ENCODE measurements at places on chromosomes 16 and 17.

DNA sequence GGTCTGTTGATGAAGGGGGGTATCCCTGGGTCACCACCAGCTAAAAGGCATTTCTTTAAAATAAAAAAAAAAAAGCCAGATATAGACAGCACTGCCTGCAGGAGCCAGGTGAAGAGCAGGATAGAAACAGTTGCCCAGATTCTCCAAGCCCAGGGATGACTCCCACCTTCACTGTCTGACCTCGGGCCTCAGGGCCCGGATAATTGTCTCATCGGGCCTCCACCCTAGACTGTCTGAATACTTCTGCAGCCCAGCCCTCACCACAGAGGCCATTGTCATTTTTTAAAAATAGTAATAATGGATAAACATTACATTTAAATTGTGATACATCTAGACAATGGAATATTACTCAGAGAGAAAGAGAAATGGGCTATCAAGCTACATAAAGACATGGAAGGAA lies 92.8 kb upstream of the TNRC6C start:
- DNase-seq: no peak

DNA sequence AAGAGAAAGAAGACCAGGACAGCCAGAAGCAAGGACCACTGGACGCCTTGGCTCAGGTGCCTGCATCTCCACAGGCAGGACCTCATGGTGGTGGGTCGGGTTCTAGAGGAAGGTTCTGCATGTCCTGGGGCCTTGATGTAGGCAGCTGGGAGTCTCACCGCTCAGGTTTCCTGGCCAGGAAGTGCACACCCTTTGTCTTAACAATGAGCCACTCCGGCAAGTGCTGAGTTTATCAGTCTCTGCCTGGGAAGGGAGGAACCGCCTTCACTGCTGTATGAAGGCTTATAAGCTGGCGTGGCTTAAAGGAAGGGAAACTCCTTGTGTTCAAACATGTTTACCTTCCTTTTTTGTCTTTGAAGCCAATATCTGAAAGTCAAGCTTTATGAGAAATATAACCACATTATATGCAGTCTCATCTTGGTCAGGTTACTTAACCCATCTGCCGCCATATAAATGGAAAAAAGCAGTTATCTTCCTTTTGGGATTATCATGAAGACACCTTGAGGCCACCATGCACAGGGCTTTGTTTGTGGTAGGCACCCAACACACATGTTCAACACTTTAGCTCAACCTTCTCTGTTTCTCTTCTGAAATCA lies at the start of gene ST6GALNAC1:
Gene ST6GALNAC1, minus strand, starts transcription at position 205 of the 596 bp plus-strand sequence. Its CDS starts 119 bp downstream, at position 86.
- DNase-seq: no peak

- peak; percentile 5 for DNase-seq
These were observed 460.6 kb downstream of the KCNJ2 start for GRCh38 chr17:70629902-70630301.

- peak; percentile 90 for DNase-seq
These were observed 7.3 kb upstream of the TSPOAP1 start for GRCh38 chr17:58335779-58336455.

GRCh38 chr17:56831369-56832095 lies 2.2 kb downstream of the C17orf67 start:
- no peak for DNase-seq

DNA sequence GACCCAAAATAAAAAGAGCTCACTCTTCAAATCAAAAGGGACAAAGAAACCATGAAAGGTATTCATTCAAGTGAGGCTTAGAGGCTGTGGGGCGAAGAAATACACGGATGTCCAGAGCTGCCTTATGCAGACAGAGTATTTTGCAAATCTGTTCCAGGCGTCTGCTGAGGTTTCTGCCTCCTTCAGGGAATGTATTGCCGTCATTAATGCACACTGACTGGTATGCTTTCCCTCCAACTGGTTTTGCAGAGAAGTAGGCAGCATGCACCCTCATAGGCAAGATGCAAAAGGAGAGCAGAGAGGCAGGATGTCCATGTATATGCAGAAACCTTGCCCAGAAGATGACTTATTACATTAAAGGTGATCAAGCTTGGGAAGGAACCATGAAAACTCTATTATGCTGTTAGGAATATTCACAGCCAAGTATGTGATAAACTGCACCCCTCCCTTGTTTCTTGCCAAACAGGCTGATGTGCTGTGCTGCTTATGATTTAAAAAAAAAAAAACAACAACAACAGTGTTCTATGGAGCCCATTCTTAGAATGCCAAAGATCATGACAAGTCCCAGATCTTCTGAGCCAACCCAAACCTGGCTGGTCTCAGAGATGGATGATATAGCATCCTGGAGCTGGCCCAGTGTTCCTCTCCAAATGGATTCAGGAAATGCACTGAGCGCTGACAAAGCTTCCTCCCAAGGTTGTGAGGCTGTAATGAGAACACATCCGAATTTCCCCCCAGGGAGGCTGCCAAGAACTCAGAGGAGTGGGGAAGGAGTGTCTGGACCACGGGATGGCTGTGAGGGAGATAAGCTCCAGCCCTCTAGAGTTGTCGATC lies 77.6 kb upstream of the HLF start:
- no peak for DNase-seq

DNA sequence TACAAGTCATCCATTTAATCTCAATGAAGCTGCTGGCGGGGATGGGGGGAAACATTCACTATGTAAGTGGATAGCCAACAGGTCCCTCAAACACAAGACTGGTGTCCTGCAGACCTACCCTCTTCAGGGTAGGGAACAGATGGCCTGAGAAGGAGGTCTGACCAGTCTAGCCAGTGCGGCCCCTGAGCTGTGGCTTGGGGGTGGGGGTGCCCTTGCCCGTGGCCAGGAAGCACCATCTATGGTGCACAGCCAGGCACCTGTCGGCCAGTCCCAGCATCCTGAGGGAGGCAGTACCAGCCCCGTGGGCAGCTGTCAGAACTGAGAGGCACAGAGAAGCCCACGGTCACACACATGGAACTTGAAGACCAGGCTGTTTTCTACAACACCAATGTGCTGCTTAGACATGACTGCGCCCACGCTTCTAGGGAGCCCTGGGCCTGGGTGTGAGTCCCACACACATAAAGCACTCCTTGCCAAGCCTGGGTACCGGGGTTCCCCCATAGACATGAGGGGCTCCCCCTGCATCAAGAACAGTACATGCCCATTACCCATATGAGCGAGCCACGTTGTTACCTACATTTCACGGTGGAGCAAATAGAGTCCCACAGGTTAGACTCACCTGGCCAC lies 40.9 kb downstream of the RMI2 start:
- no peak for DNase-seq

DNA sequence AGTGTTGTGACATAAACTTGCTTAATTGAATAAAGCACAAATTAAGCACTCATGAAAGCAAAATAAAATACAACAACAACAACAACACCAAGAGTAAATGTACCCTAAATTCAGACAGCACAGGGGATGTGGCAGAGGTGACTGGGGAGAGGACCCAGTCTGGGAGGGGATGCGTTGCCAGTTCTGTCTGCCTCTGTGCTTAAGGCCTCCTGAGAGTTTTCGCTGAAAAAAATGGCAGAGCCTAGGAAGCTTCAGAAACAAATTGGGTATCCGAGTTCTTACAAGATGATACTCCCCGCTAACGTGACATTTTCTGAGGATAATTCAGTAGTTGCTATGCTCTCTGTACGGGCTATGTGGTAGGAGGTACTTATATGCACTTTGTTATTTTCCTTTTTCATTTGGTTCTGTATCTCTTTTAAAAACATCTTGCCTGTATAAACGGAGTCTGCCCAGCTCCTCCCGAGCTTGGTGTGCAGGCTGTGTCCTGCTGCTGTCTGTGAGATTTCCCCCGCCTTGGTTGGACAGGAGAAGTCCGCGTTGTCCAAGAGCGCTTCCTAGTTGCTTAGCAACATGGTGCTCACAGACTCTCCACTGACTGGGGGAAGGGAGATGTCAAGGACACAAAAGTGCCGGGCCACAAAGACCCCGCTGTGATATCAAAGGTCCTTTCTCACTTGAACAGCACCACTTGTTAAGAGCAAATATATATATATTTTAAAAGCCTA lies 134.2 kb upstream of the CPHXL start:
- DNase-seq: no peak

DNA sequence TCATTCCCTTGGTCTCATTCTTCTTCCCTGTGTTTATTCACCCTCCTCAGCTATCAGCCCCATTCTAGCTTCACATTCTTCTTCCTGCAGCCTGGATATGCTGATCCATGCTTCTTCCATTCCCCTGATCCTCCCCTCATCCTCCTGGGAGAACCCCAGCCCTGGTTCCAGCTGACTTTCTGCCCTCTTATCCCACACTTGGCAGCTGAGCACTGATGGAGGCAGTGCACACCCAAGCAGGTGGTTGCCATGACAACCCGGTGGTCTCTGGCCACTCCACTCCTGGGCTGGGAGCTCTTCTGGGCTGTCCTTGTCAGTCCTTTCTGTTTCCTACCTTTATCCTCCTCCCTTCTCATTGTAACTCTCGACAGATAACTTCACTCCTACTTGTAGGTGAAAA lies 16.7 kb upstream of the TUBG2 start:
- DNase-seq: no peak

- DNase-seq: no peak
These were observed 28.7 kb downstream of the TMEM186 start for GRCh38 chr16:8768692-8769091.

DNA sequence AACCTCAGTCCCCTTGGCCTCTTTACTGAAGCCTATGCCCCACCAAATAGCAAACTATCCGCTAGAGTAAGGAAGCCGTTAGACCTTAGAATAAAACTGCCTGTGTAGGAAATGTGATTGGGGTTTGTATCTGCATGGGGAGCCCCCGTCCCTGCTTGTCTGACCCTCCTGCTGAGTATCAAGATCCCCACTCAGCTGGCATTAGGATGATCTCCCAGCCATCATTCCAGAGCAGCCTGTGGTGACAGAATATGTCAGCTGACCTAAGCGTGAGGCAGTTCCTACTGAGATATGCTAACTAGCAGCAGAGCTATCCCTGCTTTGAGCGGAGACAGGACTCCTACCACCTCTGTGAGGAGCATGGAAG lies 645 bp upstream of the GFOD2 start:
- peak; percentile 55 for DNase-seq

GRCh38 chr16:85517154-85517553 lies 96.0 kb upstream of the GSE1 start:
- DNase-seq: no peak

DNA sequence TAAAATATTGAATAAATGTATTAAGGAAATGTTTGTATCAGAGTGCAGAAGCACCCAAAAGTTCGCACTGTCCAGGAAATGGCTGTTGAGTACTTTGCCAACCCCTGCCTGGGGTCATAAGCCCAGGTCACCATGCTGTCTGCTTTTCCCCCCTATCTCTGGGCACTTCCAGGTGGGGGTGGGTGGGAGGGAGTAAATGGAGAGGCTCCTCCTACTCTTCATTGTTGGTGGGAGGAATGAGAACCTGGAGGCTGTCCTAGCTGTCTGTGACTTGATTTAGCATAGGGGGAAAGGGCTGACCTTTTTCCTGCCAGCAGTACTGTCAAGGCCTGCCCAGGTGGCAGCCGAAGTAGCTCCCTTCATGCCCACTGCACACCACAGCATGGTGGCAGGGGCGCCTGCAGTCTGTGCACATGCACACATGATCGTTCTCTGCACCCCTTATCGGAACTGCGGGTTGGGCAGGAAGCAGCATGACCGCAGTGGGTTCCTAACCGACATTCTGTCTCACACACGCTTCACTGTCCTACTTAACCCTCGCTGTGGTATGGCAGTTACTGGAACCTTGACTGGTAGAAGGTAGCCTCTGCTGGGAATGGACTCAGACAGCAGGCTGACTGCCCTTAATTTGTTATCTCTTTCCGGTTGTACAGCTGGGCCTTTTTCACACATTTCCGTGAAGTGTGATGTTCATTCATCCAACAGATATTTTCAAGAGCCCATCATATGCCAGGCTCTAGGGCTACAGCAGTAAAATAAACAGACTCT lies 41.5 kb downstream of the LDHD start:
- peak; percentile 97 for DNase-seq

GRCh38 chr17:70238646-70239045 lies 69.3 kb downstream of the KCNJ2 start:
- no peak for DNase-seq

DNA sequence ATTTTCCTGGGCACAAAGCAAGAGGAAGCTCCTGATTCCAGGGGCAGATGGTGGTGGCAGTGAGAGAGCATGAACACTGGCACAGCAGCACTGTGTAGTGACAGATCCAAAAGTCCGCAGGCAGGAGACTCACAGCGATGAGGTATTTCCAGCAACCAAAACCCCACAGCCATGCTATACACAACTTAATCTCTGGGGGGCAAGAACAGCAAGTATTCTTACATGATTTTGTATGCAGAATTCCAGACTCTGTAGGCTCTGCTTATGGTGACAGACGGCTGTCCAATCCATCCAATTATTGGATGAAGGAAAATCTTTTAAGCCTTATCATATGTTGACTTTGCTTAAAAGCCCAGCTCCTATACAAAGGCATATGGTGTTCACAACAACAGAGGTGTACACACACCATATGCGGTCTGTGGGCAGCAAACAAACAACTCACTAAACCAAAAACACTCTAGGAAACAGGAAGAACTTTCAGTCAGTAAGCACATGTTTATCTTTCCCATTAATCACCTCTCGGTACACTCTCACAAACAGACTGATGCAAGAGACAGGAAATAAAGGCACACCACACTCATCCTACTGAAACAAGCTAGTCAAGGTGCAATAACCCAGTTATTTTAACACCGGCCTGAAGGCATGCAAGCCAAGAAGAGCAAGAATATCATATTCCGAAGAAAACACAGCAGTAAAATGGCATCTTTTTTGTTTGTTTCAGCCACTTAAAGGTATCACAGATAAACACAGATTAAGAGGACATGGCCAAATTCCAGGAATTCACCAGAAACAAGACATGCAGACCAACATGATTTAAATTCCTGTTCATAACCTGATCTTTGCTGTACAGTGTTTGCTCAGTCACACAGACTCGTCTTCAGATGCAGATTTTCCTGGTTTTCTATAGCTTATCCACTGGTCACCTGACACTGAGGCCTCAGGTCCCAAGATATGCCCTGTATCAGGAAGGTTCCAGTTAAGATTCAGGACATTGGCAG lies 47.8 kb downstream of the ERN1 start:
- DNase-seq: no peak

DNA sequence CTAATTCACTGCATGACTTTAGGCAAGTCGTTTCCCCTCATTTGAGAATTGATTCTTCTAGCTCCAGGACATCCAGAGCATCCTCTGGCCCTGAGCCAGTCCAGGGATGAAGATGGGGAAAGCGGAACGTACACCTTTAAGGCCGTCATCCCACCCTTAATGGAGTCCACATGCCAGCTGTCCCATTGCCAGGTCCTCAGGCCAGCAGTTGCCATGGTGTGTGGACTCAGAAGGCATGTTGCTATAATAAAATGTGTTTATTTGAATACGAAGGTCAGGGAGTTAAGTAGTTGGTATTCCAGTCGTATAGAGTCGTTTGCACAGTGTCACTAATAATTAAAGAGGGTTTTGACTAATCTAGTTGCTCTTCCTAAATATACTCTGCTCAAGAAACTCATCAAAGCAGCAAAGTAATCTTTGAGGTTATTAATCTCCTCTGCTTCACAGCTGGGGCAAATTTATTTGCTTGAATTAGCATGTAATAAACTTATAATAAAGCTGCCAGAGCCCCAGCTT lies 30.4 kb downstream of the CCDC182 start:
- no peak for DNase-seq

DNA sequence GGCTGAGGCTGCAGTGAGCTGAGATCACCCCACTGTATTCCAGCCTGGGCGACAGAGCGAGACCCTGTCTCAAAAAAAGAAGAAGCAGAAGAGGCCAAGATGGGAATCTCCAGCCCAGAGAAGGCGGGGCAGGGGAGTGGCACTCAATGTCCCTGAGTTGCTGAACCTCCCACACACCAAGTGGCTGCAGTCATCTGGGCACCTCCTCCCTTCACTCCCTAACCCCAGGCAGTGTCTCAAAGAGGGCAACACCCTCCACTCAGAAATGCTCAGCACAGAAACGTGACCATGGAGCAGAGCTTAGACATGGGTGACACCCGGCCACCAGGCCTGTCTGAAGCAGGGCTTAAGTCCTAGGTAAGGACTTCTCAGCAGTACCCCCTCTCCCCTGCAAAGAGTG lies 36.3 kb upstream of the BCAR1 start:
- DNase-seq: no peak
